ENCODE measurements at places on chromosomes 13 and 19. TPM values are rescaled to one million over a fixed set of nuclear protein-coding genes. Genes with fewer than 3 reads are reported as not detected.

The OLFM2 gene
- total RNA-seq: 37.5 TPM

The CATSPERD gene
- not detected for total RNA-seq

The MBD3L2 gene
- not detected for total RNA-seq

The PRR12 gene
- total RNA-seq: 1.3 TPM

The SYDE1 gene
- 23.4 TPM for total RNA-seq

The DENND1C gene
- total RNA-seq: not detected

The ZNF776 gene
- 10.2 TPM for total RNA-seq

The GJB2 gene
- under 0.01 TPM for total RNA-seq

The PRDX2 gene
- 196 TPM for total RNA-seq

The COL4A1 gene
- 1,363 TPM for total RNA-seq

The ELF1 gene
- total RNA-seq: 33.0 TPM

The KLK4 gene
- total RNA-seq: not detected

The EPSTI1 gene
- 3.1 TPM for total RNA-seq

The SYNE4 gene
- 0.28 TPM for total RNA-seq

The ATXN8OS gene
- total RNA-seq: not detected

The ZNF69 gene
- 12.1 TPM for total RNA-seq

The NMRK2 gene
- not detected for total RNA-seq

The CBY2 gene
- total RNA-seq: not detected

The BEST2 gene
- total RNA-seq: not detected

The GPR12 gene
- total RNA-seq: not detected

The DIRAS1 gene
- total RNA-seq: 0.85 TPM

The HIF3A gene
- total RNA-seq: under 0.01 TPM

The TPTE2 gene
- total RNA-seq: not detected

The VWA8 gene
- total RNA-seq: 16.7 TPM

The DMRTC2 gene
- not detected for total RNA-seq

The CCL25 gene
- total RNA-seq: not detected

The NLRP12 gene
- under 0.01 TPM for total RNA-seq

The TEX29 gene
- not detected for total RNA-seq

The SIGLECL1 gene
- total RNA-seq: not detected

The RASGRP4 gene
- not detected for total RNA-seq

The KCNN1 gene
- not detected for total RNA-seq

The DDX39A gene
- 116 TPM for total RNA-seq

The YJU2 gene
- total RNA-seq: 16.1 TPM

The TYROBP gene
- not detected for total RNA-seq

The OR7A5 gene
- not detected for total RNA-seq

The SPC24 gene
- 104 TPM for total RNA-seq

The DAND5 gene
- total RNA-seq: not detected

The PSG2 gene
- total RNA-seq: 0.56 TPM

The COX7A1 gene
- 70.5 TPM for total RNA-seq

The NLRP4 gene
- not detected for total RNA-seq

The KRTDAP gene
- not detected for total RNA-seq

The PDE4A gene
- total RNA-seq: 2.8 TPM

The TEAD2 gene
- total RNA-seq: 14.7 TPM

The EFNA2 gene
- total RNA-seq: not detected

The GNA15 gene
- total RNA-seq: under 0.01 TPM

The IZUMO2 gene
- total RNA-seq: not detected

The NKPD1 gene
- total RNA-seq: 0.56 TPM

The PTGER1 gene
- 3.5 TPM for total RNA-seq

The C13orf42 gene
- total RNA-seq: not detected

Measured in regular cardiac myocyte (primary cell).